ENCODE measurements at places on chromosomes 4 and X. TPM values are rescaled to one million over a fixed set of nuclear protein-coding genes. Genes with fewer than 3 reads are reported as not detected.
A peak's percentile ranks its signal among the peaks of the same experiment; 100 is the strongest.

The GSX2 gene
- 1.1 TPM for total RNA-seq

The LANCL3 gene
- 0.22 TPM for total RNA-seq

The CLIC2 gene
- not detected for total RNA-seq

GRCh38 chr4:144861471-144861870 lies 215.5 kb downstream of the HHIP start:
- no peak for DNase-seq

DNA sequence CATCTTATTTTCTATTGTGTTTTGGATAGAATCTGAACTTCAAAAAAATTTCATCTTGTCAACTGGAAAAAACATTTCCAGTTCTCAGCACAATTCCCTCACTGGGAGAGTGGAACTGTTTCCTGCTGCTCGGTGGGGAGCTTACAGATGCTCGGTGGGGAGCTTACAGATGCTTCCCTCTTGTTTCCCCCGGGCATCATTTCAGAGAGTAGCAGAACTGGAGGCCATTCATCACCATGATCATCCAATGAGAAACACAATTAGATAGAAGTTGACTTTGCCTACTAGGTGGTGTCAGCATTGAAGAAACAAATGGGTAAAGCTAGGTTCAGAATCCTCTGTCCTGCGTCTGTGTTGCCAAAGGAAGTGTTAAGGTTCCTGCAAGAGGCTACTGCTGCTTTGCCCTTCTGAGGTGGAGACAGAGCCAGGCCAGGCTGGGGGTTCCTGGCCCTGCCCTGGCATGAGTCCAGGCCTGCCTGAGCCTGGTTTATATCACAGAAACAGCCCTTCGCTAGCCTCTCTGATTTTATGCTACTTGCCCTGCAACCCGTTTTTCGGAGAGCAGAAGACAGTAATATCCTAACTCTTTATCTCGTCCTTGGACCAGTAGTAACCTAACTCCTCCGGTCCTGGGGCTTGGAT lies 70.6 kb downstream of the TAPT1 start:
- DNase-seq = no peak

DNA sequence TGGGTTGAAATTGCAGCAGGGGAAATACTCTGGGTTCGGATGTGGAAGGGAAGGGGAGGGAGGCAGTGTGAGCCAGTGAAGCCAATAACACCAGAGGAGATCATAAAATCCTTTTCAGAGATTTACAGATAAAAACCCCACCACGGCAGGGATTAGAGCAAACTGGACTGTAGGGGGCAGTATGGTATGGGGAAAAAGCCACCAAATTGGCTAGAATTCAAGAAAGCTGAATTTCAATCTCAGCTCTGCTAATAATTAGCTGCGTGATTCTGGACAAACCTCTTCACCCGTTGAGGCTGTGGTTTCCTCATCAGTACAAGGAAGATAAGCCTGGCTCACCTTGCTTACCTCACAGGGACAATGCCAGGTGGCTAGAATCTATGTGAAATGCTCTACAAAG lies 108.1 kb downstream of the ATG4A start:
- DNase-seq = no peak

- DNase-seq = no peak
These were observed 58.0 kb upstream of the EGFL6 start for GRCh38 chrX:13511241-13511943.

GRCh38 chr4:1721666-1722550 lies 587 bp downstream of the TACC3 start:
- DNase-seq = no peak

DNA sequence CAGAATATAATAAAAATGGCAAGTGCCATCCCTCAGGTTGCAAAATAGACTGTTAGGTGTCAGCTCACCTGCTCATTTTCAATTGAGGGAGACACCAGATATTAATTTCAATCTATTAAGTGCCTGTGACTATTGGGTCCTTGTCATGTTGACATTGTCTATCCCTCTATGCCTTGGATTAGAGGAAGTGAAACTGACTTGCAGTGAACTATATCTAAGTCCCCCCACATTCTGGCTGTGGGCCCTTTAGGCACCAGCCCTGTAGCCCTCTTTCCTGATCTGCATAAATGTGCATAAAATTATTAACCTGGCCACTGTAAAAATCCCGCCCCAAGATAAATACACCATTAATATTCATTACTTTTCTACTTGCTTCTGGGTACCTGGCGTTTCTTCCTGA lies 293.0 kb upstream of the CLNK start:
- DNase-seq = no peak

- DNase-seq = no peak
These were observed 134.6 kb downstream of the CPZ start for GRCh38 chr4:8727131-8727530.

DNA sequence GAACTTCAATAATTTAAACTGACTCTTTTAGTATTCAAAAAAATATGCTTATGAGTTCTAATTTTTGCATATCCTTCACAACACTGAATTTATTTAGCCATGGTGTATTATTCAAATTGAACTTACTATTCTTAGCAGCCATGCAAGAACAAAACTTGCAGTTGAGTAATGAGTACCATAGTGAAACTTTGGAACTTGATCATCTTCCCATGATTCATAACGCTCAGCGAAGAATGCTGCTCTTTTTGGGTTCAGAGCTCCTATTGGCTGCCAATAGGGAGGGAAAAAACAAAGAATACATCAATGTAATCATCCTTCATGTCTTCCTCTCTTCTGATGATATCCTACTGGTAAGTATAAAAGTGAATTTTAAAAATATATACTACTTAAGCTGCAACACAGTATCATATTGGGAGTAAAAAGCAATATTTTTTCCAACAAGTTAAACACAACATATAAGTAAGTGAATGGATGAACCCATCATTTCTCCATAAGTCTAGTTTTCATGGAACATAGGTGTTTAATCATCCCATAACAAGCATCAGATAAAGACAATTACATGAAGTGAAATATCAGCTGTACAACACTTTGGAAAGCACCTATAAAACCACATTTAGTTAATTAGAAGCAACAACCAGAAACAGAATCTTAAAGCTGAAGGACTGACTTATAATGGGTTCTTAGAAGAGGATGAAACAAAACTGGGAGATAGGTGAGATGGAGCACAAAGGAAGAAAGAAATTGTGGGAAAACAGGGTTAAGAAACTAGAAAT lies 145.2 kb upstream of the MAB21L2 start:
- DNase-seq = no peak

GRCh38 chr4:10354225-10354624 lies 103.0 kb downstream of the ZNF518B start:
- DNase-seq = no peak

DNA sequence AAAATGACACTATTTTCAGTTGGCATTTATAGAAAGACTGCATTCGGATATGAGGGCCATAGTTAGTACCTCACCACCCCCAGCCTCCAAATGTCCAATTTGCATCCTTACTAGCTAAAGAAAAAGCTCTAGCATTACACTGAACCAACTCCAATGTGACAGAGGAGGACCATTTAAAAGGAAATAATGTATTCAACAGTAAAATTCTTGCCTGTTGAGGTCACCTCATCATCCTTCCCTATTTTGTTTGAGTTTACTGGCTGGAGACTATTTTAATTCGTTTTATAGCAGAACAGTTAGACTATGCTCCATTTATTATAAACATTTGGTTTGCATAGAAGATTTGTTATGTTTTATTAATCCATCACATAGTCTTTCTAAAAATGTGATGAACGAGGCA lies 88.2 kb upstream of the PPARGC1A start:
- peak; percentile 33 for DNase-seq

GRCh38 chrX:47366041-47366722 lies 4.2 kb upstream of the ZNF157 start:
- DNase-seq = peak; percentile 62

DNA sequence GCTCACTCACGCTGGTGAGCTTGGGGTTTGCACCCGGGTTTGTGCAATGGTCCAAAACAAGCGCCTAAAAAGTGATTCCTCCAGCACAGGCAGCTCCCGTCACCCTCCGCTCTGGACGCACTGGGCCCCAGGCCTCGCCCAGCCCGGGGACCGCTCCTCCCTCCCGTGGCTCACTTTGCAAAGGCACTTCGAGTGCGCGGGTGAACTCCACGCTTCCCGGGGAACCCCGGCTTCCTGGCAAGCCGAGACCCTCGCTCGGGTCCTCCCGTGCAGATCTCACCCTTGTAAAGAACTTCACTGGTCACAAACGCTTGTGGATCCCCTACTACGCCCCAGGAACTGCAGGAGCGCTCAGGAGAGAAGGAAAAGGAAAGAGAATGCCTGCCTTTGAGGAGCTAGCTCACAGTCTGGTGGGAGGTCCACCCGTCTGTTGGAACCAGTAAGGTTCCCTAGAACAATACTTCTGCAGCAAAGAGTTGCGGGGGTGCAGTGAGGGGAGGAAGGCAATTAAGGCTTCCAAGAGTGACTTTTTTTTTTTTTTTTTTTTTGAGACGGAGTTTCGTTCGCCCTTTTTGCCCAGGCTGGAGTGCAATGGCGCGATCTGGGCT lies at the start of gene CTPS2:
TSS of gene CTPS2 (minus strand) at position 122 of the 608 bp plus-strand sequence. CDS start 9,767 bp downstream, outside the sequence.
- peak; percentile 36 for DNase-seq

DNA sequence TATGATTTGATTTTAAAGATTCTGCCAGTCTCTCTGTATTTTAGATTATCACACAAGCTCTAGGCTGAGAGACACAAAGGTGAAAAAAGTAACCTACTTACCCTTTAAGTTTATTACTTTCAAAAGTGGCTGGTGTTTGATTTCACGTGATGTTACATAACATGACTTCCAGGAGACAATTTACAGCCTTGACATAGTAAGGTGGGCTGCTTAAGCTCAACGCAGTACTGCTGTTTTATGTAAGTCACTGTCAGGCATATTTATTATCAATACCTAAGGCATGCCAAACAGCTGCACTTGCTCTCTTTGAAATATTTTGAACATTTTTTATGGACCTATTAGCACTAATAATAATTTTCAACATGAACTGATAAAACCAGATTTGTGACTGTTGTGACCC lies 451.5 kb upstream of the FAM241A start:
- DNase-seq = no peak

- DNase-seq = no peak
These were observed 30.7 kb downstream of the SYAP1 start for GRCh38 chrX:16750136-16750535.

DNA sequence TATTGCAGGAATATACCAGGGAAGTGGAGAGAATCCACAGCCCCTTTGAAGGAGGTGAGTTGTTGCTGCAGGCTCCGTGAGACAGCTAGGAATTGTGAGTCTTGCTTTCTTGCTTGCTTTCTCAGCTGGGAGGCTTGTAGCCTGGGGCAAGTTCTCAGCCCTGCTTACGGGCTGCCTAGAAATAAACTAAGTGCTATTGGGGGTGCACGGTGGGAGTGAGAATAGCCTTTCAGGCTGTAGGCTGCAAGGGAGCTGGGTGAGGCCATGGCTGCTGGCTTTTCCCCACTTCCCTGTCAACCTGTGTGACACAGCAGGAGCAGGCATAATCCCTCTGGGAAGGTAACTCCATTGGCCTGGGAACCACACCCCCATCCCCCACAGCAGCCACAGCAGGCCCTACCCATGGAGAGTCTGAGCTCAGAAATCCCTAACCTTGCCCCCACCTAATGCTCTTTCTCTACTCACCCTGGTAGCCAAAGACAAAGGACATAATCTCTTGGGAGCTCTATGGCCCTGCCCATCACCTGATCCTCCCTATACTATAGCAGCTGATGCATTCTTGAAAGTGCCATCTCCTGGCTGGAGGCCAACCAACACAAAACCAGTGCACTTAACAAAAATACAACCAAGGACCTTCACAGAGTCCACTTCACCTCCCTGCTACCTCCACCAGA lies 113.0 kb downstream of the MMRN1 start:
- DNase-seq = no peak

GRCh38 chrX:130028196-130028595 lies 45.8 kb downstream of the BCORL1 start:
- no peak for DNase-seq

DNA sequence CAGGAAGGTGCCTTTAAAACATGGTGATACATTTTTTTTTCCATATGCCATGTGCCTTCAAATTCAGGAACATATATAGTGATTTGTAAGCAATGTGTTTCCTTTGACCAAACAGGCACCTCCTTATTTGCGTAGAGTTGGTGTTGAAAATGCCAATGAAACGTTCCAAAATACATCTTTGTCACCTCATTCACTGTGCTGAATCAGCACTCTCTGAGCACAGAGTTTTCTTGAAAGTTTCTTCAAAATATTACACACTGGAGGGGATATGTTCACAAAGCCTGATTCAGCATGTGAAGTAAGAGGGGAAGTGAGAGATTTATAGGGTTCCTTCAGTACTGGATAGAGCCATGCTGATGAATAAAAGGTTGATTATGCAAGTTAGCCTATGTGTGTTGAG lies 85.7 kb upstream of the PRR32 start:
- no peak for DNase-seq

- no peak for DNase-seq
These were observed 71.0 kb downstream of the MGST2 start for GRCh38 chr4:139736661-139737060.

DNA sequence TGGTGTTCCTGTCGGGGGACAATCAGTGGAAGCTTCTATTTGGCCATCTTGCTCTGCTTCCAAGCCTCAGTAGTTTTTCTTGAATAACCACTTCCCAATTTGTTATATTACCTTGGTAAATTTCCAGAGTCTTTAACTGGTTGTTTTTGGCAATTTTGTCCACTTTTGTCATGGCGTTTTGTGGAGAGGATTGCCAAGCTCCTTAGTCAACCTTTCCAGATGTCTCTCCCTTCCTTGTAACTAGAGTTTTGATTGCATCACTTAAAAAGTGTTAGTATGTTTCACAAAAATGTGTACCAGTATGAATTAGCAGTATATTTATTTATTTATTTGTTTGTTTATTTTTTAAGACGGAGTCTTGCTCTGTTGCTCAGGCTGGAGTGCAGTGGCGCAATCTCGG lies 15.8 kb upstream of the UXT start:
- DNase-seq = no peak

DNA sequence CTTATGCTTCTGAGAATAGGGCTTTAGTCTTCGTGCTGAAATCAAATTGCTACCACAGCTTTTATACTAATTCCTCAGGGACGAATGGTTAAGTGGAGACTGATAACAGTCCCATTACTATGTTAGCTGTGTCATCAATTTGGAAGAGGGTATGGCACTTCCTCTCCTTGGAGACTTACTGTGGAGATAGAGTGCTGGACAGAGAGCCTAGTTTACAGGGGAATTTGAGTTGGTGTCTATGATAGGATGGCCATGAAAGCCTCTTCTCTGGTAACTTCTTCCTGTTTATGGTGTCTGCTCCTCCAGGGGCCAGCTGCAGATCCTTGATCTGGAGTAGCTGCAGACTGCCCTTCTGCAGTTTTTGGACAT lies 167.7 kb downstream of the ZNF518B start:
- no peak for DNase-seq

DNA sequence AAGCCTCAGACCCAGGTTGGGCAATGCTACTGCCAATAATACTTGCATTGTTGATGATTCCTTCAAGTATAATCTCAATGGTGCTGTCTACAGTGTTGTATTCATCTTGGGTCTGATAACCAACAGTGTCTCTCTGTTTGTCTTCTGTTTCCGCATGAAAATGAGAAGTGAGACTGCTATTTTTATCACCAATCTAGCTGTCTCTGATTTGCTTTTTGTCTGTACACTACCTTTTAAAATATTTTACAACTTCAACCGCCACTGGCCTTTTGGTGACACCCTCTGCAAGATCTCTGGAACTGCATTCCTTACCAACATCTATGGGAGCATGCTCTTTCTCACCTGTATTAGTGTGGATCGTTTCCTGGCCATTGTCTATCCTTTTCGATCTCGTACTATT lies 7.4 kb downstream of the LPAR4 start:
- no peak for DNase-seq

Measured in astrocyte (in vitro differentiated cells and primary cell).